ACHN (cell line): ENCODE measurements at places on chromosomes 7 and 10.

DNA sequence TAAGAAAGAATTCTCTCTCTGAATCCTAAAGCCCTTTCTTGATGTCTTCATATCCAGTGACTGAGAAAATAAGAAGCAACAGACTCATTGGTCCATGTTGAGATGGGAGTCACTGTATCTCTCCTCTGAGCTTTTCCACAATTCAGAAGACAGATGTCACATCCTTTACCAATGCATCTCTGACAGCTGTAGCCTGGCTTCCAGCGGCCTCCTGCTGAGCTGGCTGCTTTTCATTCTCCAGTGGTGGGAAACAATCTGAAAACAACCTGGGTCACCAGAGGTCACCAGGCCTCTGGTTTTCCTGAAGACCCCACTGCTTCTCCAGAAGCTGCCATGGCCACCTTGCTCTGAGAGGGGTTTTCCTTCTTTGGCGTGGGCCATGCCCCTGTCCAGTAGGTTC, 18.3 kb upstream of the RPA3 start:
- DNase-seq, result no peak

DNA sequence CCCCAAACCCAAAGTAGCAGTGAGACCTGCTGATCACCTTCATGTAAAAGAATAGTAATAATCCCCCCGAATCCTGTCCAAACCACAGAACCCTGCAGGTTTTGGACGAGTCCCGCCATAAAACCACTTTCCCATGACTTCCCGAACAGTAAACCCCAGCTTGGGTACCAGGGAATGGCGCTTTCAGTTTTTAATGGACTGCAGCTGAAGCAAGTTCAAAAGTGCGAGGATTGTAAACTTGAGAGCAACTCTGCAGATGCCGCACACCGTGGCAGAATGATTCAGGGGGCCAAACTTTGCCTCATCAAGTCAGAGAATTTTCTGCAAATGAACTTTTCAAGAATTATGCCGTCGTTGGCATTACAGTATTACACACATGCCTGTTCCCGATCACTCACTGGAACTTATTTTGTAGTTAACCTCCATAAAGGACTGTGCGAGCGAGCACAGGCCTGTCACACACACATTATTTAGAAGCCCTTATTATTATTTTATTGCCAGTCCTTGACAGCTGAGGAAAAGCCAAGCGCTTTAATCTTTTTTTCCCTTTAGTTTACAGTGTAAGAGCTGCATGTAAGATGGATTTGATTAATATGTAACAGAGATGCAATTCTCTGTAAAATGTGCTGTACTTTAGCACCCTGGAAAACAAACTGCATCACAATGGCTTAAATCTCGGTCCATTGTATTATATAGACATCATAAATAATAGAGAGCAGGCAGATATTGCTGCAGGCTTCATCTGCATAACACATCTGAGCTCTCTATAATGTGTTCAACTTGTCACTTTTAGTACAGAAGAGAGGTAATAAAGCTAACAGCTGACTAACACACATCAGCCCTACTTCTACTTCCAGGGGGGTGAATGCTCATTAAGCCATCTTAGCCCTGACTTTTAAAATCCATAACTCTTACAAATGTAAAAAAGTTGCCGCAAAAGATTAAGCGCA, 493.5 kb upstream of the GALNT17 start:
- DNase-seq, result no peak

GRCh38 chr10:18340496-18341051, 200.3 kb downstream of the CACNB2 start:
- peak; percentile 3 for DNase-seq

- DNase-seq, result no peak
Observed at GRCh38 chr7:13794581-13794980, 194.9 kb downstream of the ETV1 start.

DNA sequence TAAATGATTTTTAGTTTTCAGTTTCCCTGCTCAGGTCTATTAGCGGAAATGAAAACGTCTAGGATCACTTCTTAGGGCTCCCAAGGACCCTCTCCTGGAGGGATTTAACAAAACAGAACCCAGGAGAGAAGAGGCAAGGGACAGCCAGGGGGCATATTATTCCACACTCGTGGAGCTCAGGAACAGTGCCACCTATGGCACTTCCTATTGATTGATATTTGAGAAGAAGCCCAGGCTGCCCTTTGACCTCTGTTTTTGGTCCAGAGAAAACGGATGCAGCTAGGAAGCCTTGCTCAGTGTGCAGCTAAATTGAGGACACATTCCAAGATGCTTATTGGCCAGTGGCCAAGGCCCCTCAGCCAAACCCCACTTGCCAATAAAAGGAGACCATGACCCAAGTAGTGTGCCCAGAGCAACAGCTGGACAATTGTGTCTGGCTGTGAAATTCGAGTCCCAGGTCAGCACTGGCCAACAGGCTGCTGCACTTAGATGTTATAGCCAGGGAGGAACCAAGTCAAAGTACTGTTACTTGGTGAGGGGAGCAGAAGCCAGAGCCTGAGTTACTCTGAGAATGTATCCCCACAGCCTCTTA, 24.0 kb upstream of the GPNMB start:
- no peak for DNase-seq

GRCh38 chr10:89476150-89476549, 59.2 kb downstream of the SLC16A12 start:
- peak; percentile 19 for DNase-seq

- no peak for DNase-seq
Observed at GRCh38 chr10:88082391-88082790, 219.0 kb downstream of the PTEN start.

DNA sequence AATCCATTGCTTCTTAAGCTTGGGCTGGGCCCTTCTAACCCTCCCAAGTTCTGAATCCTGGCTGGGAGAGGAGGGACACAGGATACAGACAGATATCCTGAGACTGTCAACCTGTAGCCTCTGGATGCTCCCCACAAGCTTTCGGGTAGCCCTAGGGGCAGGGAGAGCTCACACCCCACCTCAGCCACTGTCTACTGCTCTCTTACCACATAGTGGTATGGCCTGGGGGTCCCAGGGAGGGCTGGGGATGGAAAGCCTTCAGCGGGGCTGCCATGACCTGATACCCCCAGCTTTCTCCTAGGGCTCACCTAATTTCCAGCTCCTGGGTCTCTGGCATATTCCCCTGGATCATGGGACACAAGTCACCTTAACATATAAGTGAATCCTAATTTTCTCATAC, 25.1 kb downstream of the CRHR2 start:
- DNase-seq, result no peak

- no peak for DNase-seq
Observed at GRCh38 chr10:107133656-107134055, 30.9 kb downstream of the SORCS1 start.

DNA sequence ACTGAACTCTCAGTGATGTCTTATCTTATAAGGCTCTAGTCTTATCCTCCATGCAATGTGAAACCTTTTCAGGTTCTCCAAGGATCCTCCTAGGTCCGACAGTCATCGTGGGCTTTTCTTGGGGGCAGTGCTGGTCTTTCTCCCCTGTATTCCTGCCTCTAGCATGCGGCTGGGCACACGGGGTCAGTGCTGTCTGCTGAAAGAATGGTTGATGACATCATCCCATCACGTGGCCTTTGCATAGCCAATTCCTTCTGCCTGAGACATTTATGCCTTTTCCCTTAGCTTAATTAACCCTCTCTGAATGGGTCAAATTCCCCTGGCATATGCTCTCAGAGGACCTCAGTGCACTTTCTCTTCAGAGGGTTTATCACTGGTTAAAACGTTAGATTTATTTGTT, 27.0 kb upstream of the KCNK18 start:
- no peak for DNase-seq

- DNase-seq, result no peak
Observed at GRCh38 chr7:23467291-23467805, 2.9 kb downstream of the IGF2BP3 start.
